ENCODE measurements at places on chromosomes 5 and 9. TPM values are rescaled to one million over a fixed set of nuclear protein-coding genes. Genes with fewer than 3 reads are reported as not detected.

The ABO gene
- 20.7 TPM for polyA plus RNA-seq

GRCh38 chr5:158812408-158812807 lies 287.3 kb downstream of the EBF1 start:
- no peak for DNase-seq

The PRR7 gene
- polyA plus RNA-seq = 1.2 TPM

The SPINK5 gene
- 0.46 TPM for polyA plus RNA-seq

Data from right renal pelvis (tissue), 4 donors.